CD8-positive, alpha-beta memory T cell (primary cell): ENCODE measurements at places on chromosomes 16 and 17.

DNA sequence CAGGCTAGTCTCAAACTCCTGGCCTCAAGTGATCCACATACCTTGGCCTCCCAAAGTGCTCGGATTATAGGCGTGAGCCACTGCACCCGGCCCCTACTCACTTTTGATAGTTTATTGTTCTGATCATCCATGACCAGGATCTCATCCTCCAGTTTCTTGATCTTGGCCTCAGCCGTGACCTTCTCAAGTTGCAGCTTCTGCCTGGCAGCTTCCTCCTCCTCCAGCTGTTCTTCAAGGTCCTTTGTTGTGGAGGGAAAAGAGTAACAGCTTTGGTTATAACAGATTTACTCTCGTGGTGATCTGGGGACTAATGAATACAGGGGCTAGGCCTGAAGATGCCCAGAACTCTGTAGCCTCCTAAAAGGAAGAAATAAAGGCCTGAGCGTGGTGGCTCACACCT is 89.9 kb downstream of the NDE1 start:
- DNase-seq, result no peak

DNA sequence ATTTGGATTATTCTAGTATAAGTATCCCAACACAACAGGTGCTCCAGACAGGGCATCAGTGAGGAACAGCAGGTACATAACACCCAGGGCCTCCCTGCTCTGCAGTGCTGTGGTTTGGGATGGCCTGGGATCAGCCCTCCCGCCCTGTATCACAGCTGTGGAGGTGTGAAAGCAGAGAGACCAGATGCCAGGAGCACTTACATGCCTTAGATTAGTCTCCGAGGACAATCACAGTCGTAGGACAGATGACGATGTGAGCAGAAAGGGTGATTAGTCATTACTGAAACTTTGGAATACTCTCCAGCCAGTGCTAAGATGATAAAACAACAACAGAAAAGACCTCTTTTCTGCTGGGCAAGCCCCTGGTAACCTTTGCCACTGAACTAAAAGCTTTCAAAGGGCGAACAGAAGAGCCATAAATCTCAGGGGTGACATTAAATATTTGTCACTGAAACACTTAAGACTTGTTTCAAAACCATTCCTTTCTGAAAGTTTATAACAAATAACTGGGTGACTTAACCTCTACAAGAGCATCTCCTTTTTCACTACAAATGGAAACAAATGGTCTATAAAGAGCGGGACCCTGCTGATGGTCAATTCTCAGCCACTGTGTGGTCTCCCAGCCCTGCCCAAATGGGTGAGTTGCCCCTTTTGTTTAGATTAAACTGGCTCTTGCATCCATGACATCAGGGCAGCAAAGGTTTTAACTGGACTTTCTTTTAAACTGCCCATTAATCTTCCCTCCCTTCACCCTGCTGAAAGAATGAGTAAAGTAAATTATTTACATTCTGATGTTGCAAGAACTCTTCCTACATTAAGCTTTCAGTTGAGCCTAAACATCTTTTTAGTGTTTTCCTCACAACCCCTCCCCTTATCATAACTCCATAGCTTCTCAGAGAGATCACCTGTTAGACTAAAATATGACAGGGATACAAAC is 183.1 kb upstream of the COX10 start:
- DNase-seq, result no peak

DNA sequence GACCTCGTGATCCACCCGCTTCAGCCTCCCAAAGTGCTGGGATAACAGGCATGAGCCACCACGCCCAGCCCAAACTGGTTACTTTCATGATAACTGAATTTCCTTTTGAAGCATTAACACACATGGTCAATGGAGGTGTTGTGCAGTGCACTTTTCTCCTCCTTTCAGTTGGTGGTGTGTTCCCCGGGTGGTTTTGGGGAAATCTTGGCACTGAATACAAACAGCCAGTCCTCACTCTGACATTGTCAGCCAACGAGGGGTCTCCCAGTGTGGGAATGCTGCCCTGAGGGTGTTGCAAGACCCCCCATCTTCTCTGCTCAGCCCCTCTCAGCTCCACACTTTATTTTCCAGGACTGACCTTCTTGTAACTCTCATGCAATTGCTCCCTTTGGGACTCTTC is 70.5 kb downstream of the SOX9 start:
- no peak for DNase-seq

- DNase-seq, result no peak
Observed at GRCh38 chr16:73725156-73725555, 571.5 kb upstream of the PSMD7 start.

DNA sequence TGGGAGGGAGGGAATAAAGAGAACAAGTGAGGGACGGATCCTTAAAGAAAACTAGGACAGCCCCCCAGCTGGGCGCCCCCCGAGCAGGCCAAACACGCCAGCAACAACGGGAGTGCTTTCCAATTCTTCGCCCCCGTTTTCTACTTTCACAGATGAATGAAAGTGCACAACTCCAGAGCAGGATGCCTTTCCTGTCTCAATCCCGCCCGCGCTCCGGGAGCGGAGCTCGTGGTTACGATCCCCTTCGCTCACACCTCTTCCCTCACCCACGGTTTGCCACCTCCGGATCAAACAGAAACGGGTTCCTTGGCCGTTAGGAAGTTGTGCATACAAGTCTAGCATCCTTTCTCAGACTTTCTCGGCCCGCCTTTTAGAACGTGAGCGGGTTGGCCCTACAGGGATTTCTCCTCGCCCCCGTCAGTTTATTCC is 680 bp downstream of the SKA2 start:
- DNase-seq, result peak; percentile 10

DNA sequence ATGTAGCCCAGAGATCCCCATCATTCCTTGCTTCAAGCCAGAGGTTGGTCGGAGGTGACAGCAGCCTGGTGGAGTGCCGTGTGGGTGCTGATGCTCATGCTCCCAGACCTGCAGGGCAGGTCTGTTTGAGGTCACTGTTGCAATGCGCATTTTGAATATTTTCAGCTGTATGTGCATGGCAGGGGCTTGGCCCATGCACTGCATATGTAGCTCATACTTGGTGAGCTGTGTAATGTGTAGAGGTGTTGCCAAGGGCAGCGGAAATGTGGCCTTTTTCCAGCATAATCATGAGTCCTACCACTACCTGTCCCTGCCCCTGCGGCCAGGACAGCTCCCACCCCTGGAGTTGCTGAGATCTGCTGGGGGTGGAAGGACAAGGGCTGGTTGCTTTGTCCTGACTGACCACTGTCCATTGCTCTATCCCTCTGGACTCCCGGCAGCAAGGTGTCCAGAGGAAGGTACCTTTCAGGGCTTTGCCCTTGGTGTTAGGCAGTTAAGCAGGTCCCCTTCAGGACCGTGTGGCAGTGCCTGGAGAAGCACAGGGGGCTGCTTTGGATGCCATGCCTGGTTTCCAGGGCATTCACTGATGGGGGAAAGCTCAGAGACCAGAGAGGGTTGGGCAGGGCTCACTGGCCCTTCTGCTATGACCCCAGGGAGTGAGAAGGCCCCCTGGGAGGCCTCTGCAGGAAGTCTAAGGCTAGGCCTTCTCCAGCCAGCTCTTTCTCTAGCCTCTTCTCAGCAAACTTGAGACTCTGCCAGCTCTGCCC is 215.2 kb downstream of the NTN1 start:
- no peak for DNase-seq

DNA sequence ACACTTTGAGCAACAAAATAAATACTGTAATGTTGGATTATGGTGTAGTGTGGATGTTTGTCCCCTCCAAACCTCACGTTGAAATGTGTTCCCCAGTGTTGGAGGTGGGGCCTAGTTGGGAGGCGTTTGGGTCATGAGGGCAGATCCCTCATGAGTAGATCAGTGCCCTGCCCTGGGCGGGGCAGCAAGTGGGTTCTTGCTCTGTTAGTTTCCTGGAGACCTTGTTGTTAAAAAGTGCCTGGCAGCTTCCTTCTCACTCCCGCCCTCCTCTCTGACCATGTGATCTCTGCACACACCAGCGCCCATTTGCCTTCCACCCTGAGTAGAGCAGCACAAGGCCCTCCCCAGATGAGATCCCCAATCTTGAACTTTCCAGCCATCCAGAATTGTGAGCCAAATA is 67.7 kb downstream of the MPRIP start:
- DNase-seq, result no peak

GRCh38 chr17:5464717-5465507 is 3.9 kb downstream of the DHX33 start:
- no peak for DNase-seq

- no peak for DNase-seq
Observed at GRCh38 chr17:44837196-44837595, 7.1 kb upstream of the GJC1 start.

GRCh38 chr17:40014375-40014980 is 762 bp upstream of the CSF3 start:
- no peak for DNase-seq

DNA sequence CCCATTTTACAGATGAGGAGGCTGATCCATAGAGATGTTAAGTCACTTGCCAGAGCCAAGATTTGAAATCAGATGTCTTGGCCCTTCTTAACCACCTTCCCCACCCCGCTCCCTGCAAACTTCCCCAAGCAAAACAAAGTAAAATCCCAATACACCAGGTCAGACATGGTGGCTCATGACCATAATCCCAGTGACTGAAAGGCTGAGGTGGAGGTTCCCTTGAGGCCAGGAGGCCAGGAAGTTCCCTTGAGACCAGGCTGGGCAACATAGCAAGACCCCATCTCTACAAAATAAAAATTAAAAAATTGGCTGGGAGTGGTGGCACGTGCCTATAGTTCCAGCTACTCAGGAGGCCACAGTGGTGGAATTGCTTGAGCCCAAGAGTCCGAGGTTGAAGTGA is 28.9 kb upstream of the CSNK2A2 start:
- DNase-seq, result no peak

DNA sequence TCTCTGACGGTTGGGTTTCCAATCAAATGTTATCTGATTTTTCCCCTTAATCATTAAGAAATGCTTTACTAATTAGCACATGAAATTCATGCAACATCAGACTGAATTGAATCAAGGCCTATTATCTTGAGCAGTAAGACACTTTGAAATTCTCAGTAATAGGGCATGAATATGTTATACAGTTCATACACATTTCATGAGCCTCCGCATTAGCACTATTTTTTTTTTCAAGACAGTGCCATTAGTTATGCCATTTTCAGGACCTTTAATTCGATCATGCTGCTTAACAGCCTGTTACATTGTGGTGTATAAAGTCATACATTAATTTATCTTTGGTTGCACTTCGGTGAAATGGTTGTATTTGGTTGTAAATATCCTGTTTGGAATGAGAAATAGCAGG is 862.6 kb upstream of the GOT2 start:
- no peak for DNase-seq

DNA sequence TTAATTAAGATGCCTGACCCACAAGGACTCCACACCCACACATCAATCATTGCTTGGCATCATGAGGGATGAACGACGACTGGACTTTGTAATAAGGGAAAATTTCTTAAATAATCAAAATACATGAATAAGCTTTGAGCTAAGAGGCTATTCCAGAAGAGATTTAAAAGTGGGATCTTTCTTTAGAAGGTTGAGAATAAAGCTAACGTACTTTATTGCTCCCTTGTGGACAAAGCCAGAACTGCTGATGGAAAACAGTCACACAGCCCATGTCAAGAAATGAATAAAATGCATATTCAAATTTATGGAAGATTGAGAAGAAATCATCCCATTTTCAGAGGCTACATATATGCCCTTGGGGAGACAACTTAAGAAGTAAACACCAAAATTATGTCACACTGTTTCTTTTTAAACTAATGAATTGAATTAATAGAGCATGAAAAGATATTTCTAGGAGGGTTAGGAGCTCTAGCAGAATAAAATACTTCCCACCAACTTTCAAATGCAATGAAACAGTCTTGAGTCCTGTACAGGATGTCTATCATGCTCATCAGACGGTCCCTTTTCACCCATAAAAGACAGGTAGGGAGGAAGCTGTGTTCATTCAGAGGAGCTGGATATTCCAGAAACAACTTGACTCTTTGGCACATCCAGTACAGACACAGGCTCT is 60.2 kb upstream of the PHOSPHO1 start:
- no peak for DNase-seq

GRCh38 chr16:89555265-89555664 is 5.2 kb upstream of the RPL13 start:
- DNase-seq, result no peak

DNA sequence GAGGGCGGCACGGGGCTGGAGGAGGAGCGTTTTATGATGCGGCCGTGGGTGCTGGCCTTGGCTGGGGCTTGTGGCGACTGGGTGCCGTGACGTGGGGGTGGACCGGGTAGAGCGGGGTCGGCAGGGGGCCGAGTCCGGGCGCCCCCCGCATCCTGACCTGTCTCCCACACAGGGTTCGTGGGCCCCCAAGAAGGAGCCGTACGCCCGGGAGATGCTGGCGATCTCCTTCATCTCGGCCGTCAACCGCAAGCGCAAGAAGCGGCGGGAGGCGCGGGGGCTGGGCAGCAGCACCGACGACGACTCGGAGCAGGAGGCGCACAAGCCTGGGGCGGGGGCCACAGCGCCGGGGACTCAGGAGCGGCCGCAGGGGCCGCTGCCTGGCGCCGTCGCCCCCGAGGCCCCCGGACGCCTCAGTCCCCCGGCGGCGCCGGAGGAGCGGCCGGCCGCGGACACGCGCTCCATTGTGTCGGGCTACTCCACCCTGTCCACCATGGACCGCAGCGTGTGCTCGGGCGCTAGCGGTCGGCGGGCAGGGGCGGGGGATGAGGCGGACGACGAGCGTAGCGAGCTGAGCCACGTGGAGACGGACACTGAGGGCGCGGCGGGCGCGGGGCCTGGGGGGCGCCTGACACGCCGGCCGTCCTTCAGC is 81.6 kb downstream of the ARHGAP23 start:
- no peak for DNase-seq

DNA sequence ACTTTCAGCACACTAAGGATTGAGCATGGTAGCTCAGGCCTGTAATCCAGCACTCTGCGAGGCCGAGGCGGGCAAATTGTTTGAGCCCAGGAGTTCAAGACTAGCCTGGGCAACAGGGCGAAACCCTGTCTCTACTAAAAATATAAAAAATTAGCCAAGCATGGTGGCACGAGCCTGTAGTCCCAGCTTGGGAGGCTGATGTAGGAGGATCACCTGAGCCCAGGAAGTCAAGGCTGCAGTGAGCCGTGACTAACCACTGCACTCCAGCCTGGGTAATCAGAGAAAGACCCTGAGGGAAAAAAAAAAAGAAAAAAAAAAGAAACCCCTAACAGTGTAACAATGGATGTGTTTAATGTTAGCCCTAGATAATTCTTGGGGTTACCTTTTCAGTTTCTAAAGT is 24.0 kb downstream of the PARN start:
- no peak for DNase-seq

DNA sequence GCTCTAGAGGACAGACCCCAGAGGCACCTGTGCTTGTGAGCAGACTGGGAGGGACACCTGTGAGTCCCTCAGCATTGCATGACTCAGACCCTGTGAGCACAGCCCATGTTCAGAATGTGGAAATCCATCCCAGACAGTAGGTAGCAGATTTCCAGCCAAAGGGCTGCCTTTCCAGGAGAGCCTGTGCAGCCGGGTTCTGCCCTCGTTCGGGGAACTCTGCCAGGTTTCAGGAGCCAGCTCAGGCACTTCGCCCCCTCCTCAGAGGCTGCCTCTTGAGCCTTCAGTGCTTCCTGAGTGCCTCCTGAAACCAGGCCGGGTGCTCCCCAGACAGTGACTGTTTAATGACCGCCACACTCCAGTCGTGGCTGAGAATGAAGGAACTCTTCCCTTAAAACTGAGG is 23.3 kb upstream of the SDR42E2 start:
- no peak for DNase-seq
